Psoas muscle (tissue), 8 donors: ENCODE measurements at places on chromosomes 16 and 17. TPM values are rescaled to one million over a fixed set of nuclear protein-coding genes. Genes with fewer than 3 reads are reported as not detected.

DNA sequence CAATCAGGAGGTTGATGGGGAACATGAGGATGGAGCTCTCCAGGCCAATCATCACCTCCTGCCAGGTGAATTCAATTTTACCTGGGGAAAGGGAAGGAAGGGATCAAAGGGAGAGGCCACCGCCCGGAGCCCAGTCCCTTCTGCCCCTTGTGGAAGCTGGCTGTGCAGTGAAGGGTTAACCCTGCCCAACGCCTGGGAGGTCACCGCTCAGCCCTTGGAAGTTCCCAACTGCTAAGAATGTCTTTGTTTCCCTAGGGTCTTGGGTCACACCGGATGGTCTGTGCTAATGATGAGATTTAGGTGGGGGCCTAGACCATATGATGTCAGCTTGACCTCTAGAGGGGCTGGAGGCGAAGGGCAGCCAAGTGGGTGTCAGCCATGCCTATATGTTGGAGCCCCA lies 52.1 kb upstream of the GCSH start:
- no peak overlapping the region for H3K4me3 ChIP-seq
- no peaks in the 10 kb centered on the region for H3K36me3 ChIP-seq
- H3K27me3 ChIP-seq, result no peaks in the 10 kb centered on the region
- no peak for DNase-seq
- no peaks in the 10 kb centered on the region for H3K4me1 ChIP-seq

GRCh38 chr17:75516619-75517296 lies 430 bp downstream of the TSEN54 start:
- H3K27me3 ChIP-seq, result no peaks in the 10 kb centered on the region
- H3K4me3 ChIP-seq, result peak overlapping the region; percentile 98
- no peak for DNase-seq
- H3K27ac ChIP-seq, result peak overlapping the region; percentile 55

GRCh38 chr16:68987734-68988457 lies 117.6 kb upstream of the HAS3 start:
- no peak overlapping the region for H3K4me3 ChIP-seq
- no peaks in the 10 kb centered on the region for H3K36me3 ChIP-seq
- no peaks in the 10 kb centered on the region for H3K4me1 ChIP-seq
- no peak overlapping the region for H3K27ac ChIP-seq
- H3K27me3 ChIP-seq, result no peaks in the 10 kb centered on the region

DNA sequence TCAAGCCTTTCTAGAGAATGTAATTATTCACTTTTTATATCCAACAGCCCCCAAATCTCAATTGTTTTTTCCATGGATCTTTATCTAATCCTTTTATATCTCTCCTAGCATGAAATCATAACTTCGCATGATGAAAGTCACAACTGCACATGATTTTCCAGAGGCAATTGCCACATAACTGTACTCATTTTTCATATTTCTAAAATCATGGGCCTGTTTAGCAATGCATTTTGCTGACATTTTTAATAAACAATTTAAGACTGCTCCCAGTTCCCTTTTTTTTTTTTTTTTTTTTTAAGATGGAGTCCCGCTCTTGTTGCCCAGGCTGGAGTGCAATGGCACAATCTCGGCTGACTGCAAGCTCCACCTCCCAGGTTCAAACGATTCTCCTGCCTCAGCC lies 83.5 kb downstream of the VMP1 start:
- no peaks in the 10 kb centered on the region for H3K27me3 ChIP-seq
- DNase-seq, result no peak
- peaks cover 18% of the 10 kb centered on the region for H3K4me1 ChIP-seq
- peaks cover 4% of the 10 kb centered on the region for H3K36me3 ChIP-seq

DNA sequence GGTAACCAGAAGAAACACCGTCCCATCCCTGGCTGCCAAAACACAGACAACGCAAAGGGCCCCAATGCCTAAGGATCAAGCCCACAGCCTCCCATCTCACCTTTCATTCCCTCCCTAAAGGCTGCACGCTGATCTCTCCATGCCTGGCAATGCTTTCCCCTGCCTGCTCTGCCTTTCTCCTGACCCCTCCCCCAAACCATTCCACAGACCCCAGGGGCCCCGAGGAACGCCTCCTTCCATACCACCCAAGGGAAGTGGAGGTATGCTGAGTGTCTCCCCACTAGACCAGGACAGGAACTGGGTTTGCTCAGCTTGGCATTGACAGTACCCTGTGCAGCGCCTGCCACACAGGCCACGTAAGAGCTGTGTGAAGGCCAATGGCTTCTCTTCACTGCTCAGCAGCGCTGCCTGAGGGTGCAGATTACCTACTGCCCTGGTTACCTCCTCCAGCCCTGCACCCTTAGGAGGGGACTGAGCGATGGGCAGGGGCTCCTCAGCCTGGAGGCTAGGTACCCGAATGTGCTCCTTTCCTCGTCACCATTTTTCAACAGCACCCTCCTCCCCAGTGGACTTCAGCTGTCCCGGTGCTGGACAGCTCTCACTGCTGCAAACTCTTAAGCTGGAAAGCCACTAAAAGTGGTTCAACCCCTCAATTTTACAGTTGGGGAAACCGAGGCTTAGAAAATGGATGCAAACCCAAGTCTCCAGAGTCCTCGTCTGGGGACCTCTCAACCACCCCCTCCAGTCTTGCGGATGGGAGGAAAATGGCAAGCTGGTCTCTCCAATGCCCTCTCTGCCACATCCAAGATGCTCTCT lies 45.0 kb downstream of the SRCIN1 start:
- no peaks in the 10 kb centered on the region for H3K27me3 ChIP-seq
- no peak overlapping the region for H3K27ac ChIP-seq
- no peak overlapping the region for H3K4me3 ChIP-seq
- H3K4me1 ChIP-seq, result peaks cover 7% of the 10 kb centered on the region
- no peak for DNase-seq

Gene TMEM220
- total RNA-seq, result 8.9 TPM

DNA sequence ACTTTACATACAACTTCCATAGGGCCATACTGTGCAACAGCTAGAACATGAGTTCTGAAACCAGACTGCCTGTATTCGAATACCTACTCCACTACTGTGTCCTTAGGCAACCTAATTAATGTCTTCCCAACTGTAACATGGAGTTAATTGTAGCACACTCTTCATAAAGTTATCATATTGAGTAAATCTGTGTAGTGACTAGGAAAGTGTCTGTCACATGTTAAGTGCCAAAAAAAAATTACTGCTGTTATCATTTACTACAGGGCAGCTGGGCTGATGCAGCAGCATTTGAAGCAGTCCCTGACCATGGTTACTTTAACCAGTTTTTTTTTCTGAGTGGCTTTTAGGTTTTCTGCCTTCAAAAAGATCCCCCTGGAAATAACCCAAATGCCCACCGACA lies 10.9 kb upstream of the ZNF23 start:
- no peaks in the 10 kb centered on the region for H3K27me3 ChIP-seq
- DNase-seq, result no peak
- no peaks in the 10 kb centered on the region for H3K4me1 ChIP-seq
- H3K4me3 ChIP-seq, result no peak overlapping the region

GRCh38 chr17:17055286-17056155 lies 13.3 kb downstream of the MPRIP start:
- peak overlapping the region; percentile 32 for H3K4me3 ChIP-seq
- peak; percentile 77 for DNase-seq
- no peaks in the 10 kb centered on the region for H3K27me3 ChIP-seq

Gene MYH13
- total RNA-seq, result 0.09 TPM

DNA sequence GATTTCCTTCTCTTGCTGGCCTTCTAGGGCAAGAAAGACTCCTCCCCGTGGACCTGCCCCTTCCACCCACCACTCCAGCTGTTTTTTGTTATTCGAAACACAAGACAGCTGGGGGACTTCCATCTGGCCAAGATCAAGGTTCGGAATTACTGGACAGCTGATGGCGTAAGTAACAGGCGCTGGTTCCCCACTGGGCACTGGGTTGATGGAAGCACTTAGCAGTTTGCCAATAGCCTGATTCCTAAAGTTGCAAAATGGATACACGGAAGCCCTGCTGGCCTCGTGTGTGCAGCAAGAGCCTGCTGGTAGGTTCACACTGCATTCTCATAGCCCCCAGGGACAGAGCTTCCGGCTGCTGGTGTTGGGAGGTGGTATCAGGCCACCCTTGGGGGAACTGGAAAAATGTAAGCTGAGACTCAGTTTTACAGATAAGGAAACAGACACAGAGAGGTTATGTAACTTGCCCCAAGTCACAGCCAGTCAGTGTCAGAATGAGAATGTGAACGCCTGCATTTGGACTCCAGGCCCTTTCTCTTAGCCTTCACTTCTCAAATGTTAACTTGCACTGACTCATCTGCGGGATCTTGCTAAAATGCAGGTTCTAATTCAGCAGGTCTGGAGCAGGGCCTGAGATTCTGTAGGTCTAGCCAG lies 171.7 kb downstream of the KATNIP start:
- no peak overlapping the region for H3K4me3 ChIP-seq
- H3K27me3 ChIP-seq, result no peaks in the 10 kb centered on the region
- peak; percentile 73 for DNase-seq
